Aorta (tissue), 5 donors: ENCODE measurements at places on chromosomes 5 and 9.

GRCh38 chr9:77968506-77968905 lies 63.1 kb downstream of the GNAQ start:
- no peaks in the 10 kb centered on the region for H3K4me1 ChIP-seq
- H3K4me3 ChIP-seq: no peak overlapping the region
- DNase-seq: no peak
- H3K27ac ChIP-seq: no peak overlapping the region
- no peaks in the 10 kb centered on the region for H3K36me3 ChIP-seq

GRCh38 chr5:88130211-88130815 lies 138.3 kb downstream of the TMEM161B start:
- no peaks in the 10 kb centered on the region for H3K4me1 ChIP-seq
- DNase-seq: no peak
- no peak overlapping the region for H3K27ac ChIP-seq
- H3K27me3 ChIP-seq: no peaks in the 10 kb centered on the region
- no peaks in the 10 kb centered on the region for H3K36me3 ChIP-seq
- H3K4me3 ChIP-seq: no peak overlapping the region

DNA sequence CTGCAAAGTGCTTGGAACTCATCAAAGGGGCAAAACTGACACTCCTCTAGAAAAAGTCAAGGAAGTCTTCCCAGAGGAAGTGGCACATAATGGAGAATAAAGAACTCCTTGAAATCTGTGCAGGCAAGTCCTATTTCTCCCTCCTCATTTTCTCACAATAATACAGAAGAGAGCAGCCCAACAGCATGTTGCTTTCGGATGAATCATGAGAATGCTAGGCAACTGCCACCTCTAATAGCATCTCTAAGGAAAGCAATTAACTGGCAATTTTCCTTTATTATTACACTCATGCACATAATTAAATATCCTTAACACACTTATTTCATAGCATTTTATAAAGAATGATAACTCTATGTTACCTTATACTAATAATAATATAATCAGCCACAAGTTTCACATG lies 122.2 kb upstream of the PTGER4 start:
- no peaks in the 10 kb centered on the region for H3K4me1 ChIP-seq
- DNase-seq: no peak
- H3K27me3 ChIP-seq: no peaks in the 10 kb centered on the region
- no peak overlapping the region for H3K4me3 ChIP-seq
- no peak overlapping the region for H3K27ac ChIP-seq
- H3K36me3 ChIP-seq: no peaks in the 10 kb centered on the region

- H3K27ac ChIP-seq: no peak overlapping the region
- H3K27me3 ChIP-seq: no peaks in the 10 kb centered on the region
- H3K36me3 ChIP-seq: no peaks in the 10 kb centered on the region
- no peak for DNase-seq
Observed at GRCh38 chr5:91069364-91069763, 313.8 kb downstream of the ARRDC3 start.

DNA sequence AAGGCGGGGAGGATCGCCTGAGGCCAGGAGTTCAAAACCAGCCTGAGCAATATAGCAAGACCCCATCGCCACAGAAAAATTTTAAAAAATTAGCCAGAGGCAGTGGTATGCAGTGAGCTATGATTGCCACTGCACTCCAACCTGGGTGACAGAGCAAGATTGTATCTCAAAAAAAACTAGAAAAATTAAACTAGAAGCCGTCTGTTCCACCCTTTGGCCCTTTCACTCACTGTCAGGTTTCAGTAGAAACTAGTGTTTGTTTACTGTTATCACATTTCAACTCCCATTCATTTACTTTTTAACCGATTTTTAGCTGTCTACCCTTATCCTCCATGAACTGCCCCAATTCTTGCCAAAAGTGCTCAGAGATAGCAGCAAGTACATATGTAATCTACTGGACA lies 8.3 kb downstream of the UGCG start:
- DNase-seq: no peak
- no peak overlapping the region for H3K4me3 ChIP-seq
- peaks cover 3% of the 10 kb centered on the region for H3K4me1 ChIP-seq
- H3K36me3 ChIP-seq: no peaks in the 10 kb centered on the region
- no peaks in the 10 kb centered on the region for H3K27me3 ChIP-seq
- H3K27ac ChIP-seq: no peak overlapping the region
